AG20443 (cell line): ENCODE measurements at places on chromosomes 13 and 19.
A peak's percentile ranks its signal among the peaks of the same experiment; 100 is the strongest.

- DNase-seq = peak; percentile 50
Observed at GRCh38 chr19:10551698-10552301, 8.1 kb downstream of the ATG4D start.

- peak; percentile 49 for DNase-seq
Observed at GRCh38 chr13:43397111-43397510, 373.7 kb downstream of the DNAJC15 start.

DNA sequence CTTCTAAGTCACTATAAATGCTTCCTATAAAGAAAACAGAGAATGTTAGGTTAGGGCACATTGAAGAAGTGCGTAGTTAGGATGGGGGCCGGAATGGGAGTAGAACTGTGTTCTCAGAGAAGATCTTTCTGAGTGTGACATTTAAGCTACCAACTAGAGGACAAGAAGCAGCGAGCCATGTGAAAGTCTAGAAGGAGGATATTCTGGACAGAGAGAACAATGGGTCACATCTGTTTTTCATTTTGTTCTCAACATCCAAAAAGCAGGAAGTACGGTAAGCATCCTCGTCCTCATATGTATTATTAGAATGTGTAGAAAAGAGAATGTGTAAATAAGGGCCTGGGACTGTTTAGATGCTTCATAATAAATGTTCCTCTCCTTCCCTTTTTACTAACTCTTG is 44.5 kb upstream of the PARP4 start:
- DNase-seq = no peak

DNA sequence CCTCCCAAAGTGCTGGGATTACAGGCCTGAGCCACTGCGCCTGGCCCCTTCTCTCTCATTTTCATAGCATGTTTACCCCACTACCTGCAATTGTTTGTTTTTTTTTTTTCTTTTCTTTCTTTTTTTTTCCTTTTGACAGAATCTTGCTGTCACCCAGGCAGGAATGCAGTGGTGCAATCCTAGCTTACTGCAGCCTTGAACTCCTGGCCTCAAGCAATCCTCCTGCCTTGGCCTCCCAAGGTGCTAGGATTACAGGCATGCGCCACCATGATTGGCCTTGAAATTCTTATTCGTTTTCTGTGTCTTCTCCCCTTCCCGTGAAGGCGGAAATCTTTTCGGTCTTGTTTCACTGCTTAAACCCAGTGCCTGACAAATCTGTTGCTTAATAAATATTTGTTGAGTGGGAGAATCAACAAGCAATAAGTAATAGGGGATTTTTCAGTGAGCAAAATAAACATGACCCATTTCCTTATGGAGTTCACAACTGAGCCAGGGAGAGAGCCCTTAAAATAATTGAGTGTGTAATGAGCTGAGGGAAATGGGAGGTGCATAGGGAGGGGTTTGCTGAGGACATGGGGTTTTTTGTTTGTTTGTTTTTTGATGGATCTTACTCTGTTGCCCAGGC is 1.8 kb upstream of the INSR start:
- DNase-seq = no peak

DNA sequence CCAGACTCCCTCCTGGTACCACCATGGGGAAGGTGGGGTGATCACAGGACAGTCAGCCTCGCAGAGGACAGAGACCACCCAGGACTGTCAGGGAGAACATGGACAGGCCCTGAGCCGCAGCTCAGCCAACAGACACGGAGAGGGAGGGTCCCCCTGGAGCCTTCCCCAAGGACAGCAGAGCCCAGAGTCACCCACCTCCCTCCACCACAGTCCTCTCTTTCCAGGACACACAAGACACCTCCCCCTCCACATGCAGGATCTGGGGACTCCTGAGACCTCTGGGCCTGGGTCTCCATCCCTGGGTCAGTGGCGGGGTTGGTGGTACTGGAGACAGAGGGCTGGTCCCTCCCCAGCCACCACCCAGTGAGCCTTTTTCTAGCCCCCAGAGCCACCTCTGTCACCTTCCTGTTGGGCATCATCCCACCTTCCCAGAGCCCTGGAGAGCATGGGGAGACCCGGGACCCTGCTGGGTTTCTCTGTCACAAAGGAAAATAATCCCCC is 505 bp upstream of the CEACAM5 start:
- no peak for DNase-seq

DNA sequence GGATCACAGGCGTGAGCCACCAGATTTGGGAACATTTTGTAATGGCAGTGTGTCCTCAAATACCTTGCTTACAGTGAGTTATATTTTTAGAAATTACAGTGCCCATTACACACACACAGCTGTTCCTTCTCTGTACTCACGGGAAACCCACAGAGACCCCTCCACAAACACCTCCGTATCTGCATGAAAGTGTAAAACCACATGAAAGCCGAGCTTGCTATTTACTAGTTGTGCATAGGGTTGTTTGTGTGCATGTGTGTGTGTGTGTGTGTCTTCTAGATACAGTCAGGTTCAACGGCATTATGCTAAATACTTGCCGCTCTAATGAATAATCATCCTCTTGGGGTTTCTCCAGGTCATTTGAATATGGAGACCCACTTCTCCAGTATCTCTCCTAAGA is 22.3 kb upstream of the LILRA2 start:
- no peak for DNase-seq

- DNase-seq = no peak
Observed at GRCh38 chr13:22053053-22053452, 382.2 kb downstream of the FGF9 start.

DNA sequence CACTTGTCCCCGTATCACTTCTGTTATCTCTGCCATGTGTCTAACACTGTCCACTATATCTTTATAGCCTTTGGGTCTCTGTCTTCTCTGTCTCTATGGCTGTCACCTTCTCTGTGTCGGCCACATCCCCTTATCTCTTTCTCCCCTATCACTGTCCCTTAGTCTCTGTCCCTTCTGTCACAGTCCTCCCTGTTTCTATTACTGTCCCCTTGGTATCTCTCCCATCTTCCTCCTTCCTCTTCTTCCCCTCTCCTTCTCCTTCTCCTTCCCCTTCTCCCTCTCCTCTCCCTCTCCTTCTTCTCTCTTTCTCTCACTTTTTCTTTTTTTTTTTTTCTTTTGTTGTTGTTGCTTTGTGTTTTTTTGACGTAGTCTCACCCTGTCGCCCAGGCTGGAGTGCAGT is 34.7 kb upstream of the LRRC4B start:
- no peak for DNase-seq

DNA sequence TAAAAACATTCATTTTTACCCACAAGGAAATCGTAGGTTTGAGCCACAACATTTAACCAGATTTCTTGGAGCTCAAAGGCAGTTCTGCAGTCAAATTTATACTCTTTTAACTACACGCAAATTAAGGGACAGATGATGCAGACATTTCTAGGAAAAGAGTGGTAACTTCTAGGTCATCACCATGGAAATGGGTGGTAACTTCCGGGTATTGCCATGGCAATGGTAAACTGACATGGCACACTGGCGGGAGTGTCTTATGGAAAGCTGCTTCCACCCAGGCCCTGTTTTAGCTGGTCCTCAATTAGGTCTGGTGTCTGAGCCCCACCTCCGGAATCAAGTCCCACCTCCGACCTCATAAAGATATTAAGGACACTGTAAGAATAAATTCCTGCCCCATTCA is 10.4 kb upstream of the LYPD5 start:
- no peak for DNase-seq

GRCh38 chr19:58181902-58182576 is 822 bp upstream of the ZNF274 start:
- no peak for DNase-seq

GRCh38 chr19:46760363-46760762 is 14.1 kb upstream of the STRN4 start:
- DNase-seq = no peak

GRCh38 chr19:17259118-17259780 is 5.3 kb downstream of the USHBP1 start:
- no peak for DNase-seq

GRCh38 chr13:51612867-51613266 is 28.6 kb downstream of the WDFY2 start:
- no peak for DNase-seq

GRCh38 chr19:17530586-17530985 is 19.1 kb downstream of the PGLS start:
- no peak for DNase-seq

GRCh38 chr19:31597616-31598015 is 248.4 kb upstream of the TSHZ3 start:
- no peak for DNase-seq

GRCh38 chr13:20074966-20075365 is 85.9 kb downstream of the GJA3 start:
- no peak for DNase-seq

- DNase-seq = no peak
Observed at GRCh38 chr13:20016649-20017364, 58.3 kb downstream of the ZMYM2 start.

- DNase-seq = no peak
Observed at GRCh38 chr13:34000955-34001354, 183.0 kb downstream of the RFC3 start.

GRCh38 chr13:34701919-34702318 is 240.2 kb upstream of the NBEA start:
- DNase-seq = no peak

GRCh38 chr13:32987462-32987861 is 28.8 kb upstream of the KL start:
- no peak for DNase-seq

DNA sequence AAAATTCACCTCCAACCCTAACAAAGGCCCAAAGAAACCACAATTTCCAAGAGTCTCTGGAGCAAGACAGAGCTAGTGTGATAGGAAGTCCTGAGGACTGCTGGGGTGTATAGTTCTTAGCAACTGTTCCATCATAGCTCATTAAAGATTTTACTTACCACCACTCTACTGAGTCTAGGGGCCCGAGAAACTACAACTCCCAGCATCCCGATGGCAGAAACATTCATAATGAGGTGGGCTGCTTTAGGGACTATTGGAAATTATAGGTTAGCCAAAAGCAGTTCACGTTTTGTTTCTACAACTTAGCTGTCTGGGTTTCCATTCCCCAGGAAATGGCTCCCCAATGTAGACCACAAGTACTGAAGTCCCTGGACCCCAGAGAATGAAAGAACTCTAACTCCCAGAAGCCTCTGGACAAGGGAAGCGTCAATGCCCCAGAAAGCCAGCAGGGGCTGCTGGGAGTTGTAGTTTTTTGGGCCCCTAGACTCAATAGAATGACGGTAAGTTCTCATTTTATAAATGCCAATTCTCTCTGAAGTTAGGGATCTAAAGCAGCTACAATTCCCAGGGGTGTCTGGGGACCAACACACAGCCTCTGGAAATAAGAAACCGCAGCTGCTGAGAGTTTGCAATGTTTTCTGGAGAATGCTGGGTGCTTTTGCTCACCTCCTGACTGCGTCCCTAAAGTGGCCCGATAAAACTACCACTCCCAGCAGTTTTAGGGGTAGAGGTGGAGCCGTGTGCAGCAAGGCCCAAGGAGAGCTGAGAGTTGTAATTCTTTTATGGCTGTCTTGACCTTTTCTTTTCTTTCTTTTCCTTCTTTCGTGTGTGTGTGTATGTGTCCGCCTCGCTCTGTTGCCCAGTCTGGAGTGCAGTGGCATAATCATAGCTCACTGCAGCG is 11.1 kb downstream of the FTL start:
- DNase-seq = no peak

DNA sequence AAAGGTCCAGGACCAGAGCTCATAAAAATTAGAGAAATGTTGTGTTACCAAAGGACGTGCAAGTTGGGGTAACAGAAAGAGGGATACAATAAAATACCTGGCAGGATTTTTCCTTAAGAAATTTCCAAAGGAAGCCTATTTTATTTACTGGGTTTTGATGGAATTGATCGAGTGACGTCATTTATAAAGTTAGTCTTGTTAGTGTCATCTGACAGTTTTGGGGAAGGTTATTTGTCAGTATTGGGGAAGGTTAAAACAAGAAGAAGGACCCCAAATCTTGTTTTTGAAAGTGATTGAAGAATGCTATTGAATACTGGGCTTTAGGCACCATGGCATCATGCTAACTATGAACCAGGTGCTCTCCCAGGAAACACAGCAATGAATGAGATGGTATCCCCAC is 287.9 kb downstream of the HS6ST3 start:
- no peak for DNase-seq

DNA sequence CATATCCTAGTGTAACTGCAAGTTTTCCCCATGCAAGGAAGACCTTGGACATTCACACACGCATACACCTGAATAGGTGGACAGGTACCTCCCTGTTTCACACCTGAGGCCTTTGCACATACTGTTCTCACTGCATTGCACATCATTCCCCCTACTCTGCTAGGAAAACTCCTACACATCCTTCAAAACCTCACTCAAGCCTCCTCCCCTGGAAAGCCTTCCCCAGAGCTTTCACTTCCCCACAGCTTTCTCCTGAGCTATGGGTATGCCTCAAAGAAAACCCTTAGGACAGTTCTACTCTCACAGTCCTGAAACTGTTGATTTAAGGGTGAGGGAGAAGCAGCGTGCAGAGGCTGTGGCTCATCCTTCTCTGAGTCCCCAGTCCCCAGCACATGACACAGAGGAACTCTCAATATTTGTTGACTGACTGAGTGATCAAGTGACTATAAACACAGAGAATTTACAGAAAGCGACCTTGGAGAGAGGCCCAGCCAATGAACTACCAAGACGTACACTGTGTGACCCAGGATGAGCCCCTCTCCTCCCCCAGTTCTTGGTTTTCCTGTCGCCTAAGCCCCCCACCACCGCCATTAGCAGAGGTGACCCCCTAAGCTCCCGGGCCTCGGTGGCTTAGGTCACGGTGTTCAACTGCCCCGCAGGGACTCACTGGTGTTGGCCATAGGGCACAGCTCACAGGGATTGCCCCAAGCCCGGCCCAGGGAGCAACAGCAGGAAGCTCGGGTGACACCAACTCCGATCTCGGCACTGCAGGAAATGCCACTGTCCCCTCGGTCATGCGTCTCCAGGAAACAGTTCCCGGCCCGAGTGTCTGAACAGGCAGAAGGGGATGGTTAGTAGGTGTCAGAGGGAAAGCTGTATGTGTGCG is 40.6 kb downstream of the FBN3 start:
- DNase-seq = no peak

DNA sequence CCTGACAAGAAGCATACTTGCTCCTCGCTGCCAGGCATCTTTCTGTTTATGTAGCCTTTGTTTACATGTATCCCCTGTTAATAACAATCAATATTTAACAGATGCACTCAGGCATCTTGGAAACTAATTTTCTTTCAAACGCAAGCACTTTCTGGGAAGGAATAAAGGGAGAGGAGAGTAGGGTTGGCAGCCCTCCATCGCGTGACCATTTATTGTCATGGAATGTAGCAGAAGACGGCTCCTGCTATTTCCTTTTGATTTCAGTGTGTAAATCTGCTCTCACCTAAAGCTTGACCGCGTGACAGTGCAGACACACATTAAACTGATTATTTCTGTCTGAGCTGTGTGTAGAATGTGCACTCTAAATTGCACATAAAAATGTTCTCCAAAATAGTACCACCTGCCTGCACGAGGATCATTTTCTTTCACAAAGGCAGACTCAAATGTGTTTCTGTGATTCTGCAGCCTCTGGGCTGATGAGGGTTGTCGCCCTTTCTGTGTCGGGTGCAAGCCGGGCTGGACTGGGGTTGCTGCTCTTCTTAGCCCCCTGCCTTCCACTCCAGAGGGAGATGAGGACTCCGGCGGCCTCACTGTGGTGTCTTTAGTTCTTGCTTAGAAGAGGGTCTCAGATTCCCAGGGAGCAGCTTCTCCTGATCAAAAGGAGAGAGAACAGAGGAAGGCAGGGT is 223.5 kb upstream of the MAB21L1 start:
- peak; percentile 42 for DNase-seq
